ENCODE measurements at places on chromosomes 4 and X. TPM values are rescaled to one million over a fixed set of nuclear protein-coding genes. Genes with fewer than 3 reads are reported as not detected.

- no peak for DNase-seq
These were observed 140.6 kb downstream of the DCTD start for GRCh38 chr4:182776376-182777105.

- DNase-seq: no peak
These were observed 1348.6 kb downstream of the ADGRL3 start for GRCh38 chr4:62548765-62549164.

DNA sequence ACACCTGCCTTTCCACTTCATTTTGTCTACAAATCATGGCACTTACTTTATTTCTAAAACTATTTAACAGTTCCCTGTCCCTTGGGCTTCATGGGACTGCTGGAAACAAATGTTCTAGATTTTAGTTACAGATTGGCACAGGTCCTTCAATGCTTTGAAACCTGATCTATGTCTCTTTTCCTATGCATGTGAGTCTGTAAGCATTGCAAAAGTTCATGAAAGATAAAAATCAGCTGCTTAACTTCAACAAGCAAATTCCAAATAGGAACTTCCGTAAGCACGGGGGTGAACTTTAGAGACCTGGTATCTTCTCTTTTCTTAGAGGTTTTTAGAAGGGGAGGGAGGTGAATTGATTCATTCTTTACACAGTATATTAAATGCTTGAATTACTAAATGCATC lies 9.5 kb downstream of the LGI2 start:
- no peak for DNase-seq

GRCh38 chr4:9762823-9763475 lies 18.5 kb upstream of the DRD5 start:
- DNase-seq: peak; percentile 71

DNA sequence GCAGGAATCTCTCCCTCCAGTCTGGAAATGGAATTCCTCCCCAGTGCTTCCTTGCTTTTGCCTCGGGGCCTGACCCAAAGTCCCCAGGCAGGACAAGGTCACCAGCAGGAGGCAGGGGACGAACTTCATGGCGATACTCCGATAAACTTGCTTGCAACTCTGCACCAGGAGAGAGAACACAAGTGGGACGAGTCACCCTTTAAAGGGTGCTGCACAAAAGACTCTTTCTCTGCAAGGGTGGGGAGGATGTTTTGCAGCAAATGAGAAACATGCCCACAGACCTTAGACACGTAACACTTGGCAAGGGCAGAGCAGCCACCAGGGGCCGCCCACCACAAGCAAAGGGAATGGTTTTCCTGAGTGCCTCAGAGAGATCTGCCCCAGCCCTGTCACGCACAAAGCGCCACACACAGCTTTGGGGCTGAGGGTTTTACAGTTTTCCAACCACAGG lies at the start of gene FGFBP2:
Gene FGFBP2, minus strand, starts transcription at position 175 of the 451 bp plus-strand sequence. Its CDS starts 46 bp downstream, at position 129.
- DNase-seq: peak; percentile 29

DNA sequence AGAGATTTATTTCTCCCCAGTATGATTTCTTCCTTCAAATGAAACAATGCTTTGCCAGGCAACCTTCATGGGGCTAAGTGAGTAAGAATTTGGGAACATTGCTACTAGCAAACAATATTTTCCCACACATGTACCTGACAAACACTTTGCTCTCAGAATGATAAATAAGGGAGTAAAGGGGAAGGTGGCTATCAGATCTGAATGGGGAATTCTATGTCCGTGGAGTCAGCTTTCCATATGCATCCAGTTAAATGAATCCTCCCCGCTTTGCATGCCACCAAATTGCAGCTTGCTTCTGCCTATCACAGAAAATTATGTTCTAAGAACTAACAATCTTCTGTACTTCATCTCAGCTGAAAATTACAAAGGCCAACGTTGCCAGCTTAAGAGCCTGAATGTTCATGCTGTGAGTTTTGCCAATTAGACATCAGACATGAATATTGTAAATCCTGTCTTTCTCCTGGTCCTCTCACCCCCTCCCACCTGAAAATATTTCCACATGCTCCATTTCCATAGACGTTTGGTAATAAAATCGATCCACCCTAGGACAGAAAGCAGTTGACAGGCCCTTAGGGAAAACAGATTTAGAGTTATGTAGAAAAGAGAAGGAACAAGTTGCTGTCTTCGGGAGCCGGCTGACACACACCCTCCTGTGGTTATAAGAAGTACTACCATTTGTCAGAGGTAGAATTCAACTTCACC lies 6.3 kb downstream of the MEPE start:
- peak; percentile 40 for DNase-seq

GRCh38 chr4:86522349-86522748 lies 71.8 kb upstream of the PTPN13 start:
- peak; percentile 22 for DNase-seq

GRCh38 chr4:8087921-8088495 lies 70.6 kb downstream of the ABLIM2 start:
- no peak for DNase-seq

- no peak for DNase-seq
These were observed 140.2 kb upstream of the TBL1X start for GRCh38 chrX:9324676-9325075.

- DNase-seq: no peak
These were observed 139.1 kb upstream of the PLAC1 start for GRCh38 chrX:134797390-134797700.

DNA sequence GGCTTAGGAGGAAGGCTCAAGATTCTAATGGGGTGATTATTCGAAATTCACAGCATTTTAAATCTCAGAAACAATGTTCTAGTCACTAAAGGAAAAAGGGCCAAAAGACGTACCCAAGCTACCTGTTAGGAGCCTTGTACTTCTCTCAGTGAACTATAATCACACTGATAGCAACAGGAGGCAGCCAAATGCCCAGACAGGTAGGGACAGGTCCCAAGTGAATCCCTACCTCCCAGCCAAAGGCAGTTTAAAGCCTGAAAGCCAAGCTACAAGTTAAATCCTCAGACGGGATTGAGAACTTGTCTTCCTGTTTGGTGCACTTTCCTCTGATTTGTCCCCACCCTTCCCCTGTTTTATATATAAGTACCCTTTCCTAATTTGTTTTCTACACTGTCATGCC lies 24.3 kb upstream of the HHIP start:
- peak; percentile 66 for DNase-seq

GRCh38 chr4:149799546-149799945 lies 16.1 kb downstream of the IQCM start:
- no peak for DNase-seq

- DNase-seq: no peak
These were observed 113.3 kb downstream of the AFAP1 start for GRCh38 chr4:7826176-7826908.

- peak; percentile 58 for DNase-seq
These were observed at the start of gene ZMAT1 for GRCh38 chrX:101931488-101932248. Gene ZMAT1, minus strand, starts transcription at chrX:101932027. Its CDS starts 19 bp downstream, at chrX:101932008.

GRCh38 chr4:147139455-147140198 lies 194.0 kb upstream of the TTC29 start:
- DNase-seq: no peak

GRCh38 chr4:125315576-125316400 lies 1.0 kb downstream of the FAT4 start:
- peak; percentile 25 for DNase-seq

DNA sequence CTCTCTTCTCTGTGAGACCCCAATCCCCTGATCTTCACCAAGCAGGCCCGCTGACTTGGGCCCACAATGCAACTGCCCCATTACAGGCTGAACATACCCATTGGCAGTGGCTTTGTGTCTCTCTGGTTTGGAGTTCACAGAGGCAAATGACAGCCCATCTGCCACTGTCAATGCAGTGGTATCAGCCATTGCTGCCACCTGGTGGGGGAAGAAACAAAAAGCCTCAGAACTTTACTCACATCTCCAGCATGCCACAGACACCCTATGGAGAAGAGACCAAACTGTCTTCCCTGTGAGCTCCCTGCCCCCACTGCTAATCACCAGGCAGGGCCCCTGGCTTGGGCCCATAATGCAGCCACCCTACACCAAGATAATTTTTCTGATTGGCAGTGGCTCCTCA lies 729.3 kb upstream of the ACTRT1 start:
- no peak for DNase-seq

DNA sequence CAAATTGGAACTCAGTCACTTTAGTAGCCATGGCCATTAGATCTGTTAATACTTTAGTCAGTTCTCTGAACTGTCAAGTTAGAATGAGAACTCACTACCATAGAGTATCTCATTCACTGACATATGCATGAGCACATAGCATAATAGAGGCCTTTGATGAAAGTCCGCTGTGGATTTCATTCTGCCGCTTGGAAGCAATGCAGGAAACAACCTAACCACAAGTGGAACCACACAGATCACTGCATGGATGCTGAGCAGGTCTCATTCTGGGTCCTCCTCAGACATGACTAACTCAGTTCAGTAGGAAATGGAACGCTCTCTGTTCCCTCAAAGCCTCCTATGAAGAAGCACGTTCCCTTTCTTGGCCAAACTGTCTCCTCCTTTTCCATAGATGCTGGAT lies 1624.8 kb upstream of the TENM3 start:
- no peak for DNase-seq

DNA sequence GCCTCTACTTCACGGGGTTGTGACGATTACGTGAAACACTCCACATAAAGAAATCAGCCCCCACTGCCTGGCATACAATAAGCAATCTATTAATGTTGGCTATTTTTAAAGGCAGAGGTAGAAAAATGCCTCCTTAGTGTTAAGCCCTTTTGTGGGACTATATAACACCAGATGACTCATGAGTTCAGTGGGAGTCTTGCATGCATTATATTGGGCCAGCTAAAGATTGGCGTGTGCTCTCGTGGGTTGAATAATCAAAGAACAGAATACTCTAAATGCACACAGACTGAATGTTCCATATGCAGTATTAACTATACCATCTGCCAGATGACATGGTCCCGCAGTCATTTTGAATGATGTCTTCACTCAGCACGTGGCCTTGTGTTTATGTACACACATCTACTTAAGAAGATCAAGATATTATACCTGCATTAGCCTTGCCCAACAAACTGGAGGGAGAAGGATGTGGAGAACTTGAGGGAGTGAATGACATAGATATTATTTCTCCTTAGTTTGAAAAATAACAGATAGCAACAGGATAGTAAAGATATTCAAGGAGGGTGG lies 85.0 kb upstream of the MYOZ2 start:
- no peak for DNase-seq

DNA sequence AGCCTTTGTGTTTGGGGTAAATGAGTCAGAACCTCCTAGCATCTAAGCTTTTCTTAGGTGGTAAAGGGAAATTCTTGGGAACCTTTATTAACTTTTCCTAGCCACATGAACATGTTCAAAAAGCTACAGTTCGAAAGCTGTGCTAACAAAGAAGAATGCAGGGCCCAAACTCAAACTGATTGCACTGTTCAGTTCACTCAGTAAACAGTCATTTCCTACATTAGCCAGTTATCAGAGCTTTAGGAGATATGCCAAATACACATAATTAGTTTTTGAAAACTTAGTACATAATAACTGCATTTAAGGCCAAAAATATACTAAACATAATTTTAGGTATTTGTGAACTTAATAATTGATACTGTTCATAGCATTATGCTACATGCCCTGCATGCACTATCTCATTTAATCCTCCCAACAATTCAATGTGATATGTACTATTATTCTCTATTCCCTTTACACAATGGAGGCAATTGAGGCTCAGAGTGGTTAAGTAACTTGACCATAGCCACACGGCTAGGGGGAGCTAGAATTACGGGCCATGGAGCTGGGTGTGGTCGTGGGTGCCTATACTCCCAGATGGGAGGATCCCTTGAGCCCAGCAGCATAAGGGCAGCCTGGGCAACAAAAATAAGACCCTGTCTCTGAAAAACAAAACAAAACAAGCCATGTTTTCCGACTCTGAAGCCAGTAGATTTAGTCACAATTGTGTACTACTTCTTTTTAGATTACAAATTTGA lies 43.9 kb upstream of the PDGFRA start:
- DNase-seq: no peak

DNA sequence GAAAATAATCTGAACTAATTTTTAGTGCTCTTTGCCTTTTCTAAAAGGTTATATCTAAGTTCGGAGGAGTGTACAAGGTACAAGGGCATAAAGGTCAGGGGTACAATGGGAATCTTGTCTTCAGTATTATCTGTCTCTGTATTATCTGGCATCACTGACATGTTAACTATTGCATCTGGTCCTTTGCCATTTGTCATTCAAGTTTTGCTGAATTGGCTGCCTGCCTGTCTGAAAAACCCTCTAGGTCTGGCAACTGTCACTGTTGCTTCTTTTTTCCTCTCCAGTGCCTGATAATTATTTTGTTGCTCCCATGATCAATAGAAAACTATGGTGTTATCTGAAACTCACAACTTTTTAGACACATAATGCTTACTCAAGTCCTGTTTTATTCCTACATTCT lies 112.5 kb upstream of the STK26 start:
- no peak for DNase-seq

DNA sequence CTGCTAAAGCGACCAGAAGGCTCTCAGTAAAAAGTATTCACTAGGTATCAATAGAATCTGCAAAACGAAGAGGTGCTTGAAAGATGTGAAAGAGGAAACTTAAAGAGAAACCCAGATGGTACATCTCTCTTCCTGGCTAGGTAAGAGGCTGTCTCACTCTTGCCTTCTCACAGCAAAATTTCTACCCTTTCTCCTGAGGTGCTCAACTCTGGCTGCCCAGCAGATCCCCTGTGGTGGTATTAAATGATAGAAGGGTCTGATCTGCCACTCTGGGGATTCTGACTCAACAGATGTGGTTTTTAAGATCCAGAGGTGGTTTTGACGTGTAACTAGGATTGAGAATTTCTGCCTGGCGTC lies 14.9 kb upstream of the TSPAN5 start:
- DNase-seq: no peak

DNA sequence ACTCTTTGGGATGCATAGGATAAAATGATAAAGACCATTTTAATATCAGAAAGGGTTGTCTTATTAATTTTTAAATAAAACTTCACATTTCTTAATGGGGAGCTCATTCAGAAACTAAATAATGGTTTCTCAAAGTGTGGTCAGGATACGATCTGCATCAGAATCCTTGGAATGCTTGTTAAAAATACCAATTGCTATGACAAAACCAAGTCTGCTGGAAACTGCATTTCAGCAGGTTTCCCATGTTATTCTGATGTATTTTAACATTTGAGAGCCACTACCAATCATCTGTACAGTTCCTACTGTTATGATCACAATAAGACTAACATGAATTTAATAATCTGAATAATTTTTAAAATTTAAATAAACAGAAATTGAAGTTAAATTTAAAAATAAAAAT lies 115.1 kb downstream of the SOWAHB start:
- peak; percentile 69 for DNase-seq

DNA sequence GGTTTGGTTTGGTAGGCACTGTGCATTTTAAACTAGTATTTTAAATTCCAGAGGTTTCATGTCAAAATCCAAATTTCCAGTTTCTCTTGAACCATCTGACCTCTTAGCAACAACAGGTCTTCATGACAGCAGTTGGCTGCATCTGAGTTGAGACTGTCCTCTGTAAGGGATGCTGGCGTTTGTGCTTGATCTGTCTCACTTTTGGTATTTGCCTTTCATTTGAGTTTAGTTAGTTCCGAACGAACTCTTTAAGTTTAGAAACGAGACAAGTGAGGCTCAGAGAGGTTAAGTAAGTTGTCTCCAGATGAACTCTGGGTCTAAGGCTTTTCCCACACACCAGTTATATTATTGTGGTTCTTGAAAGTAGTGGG lies 29.1 kb downstream of the SPARCL1 start:
- no peak for DNase-seq

MAGIX gene
- 4.6 TPM for total RNA-seq

MGARP gene
- total RNA-seq: 0.13 TPM

MAB21L2 gene
- total RNA-seq: not detected

SYN1 gene
- total RNA-seq: not detected

FAM200B gene
- 18.9 TPM for total RNA-seq

CFAP47 gene
- not detected for total RNA-seq

RTL5 gene
- total RNA-seq: not detected

TCEAL7 gene
- total RNA-seq: 1.1 TPM

SMARCAD1 gene
- 15.7 TPM for total RNA-seq

FBXL5 gene
- total RNA-seq: 102 TPM

LRP2BP gene
- 0.53 TPM for total RNA-seq

RTL9 gene
- not detected for total RNA-seq

SPIN4 gene
- total RNA-seq: 1.3 TPM

All from bronchial epithelial cell (primary cell).